Activated effector memory CD4-positive, alpha-beta T cell treated with Interleukin-2 at 50 U/mL for 16 hours (primary cell): ENCODE measurements at places on chromosomes 2 and 18.
A peak's percentile ranks its signal among the peaks of the same experiment; 100 is the strongest.

- no peak for DNase-seq
Observed at GRCh38 chr2:203949228-203949627, 12.7 kb downstream of the ICOS start.

- DNase-seq = no peak
Observed at GRCh38 chr2:239814861-239815601, 210.1 kb downstream of the NDUFA10 start.

GRCh38 chr18:56302156-56302555 is 336.2 kb downstream of the TXNL1 start:
- DNase-seq = no peak

GRCh38 chr2:61688369-61689334 is 150.5 kb upstream of the XPO1 start:
- DNase-seq = no peak

- DNase-seq = no peak
Observed at GRCh38 chr18:34493566-34494358, 216.3 kb upstream of the DTNA start.

DNA sequence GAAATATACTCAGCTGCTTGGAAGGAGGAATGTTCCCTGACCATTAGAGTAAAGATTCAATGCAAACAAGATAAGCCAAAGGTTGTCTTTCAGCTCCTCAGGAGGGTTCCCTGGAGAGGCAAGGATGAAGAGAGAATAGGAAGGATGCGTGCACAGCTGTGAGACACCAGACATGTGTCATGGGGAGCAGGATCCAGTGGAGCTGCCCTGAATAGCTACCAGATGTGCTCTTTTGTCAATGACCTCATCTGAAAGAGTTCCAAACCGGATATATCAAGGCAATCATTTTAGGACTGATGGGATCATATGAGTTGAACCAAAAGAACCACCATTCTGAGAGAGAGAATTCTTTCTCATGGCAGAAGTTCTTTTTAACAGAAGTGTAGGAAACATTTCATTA is 490.6 kb downstream of the IRS1 start:
- no peak for DNase-seq

GRCh38 chr2:16652296-16653082 is 13.1 kb downstream of the CYRIA start:
- DNase-seq = no peak

- DNase-seq = no peak
Observed at GRCh38 chr18:58640428-58640805, 11.5 kb upstream of the ALPK2 start.

- DNase-seq = no peak
Observed at GRCh38 chr2:241902357-241902991, 32.9 kb downstream of the RTP5 start.

- DNase-seq = no peak
Observed at GRCh38 chr2:226172939-226173338, 626.7 kb downstream of the IRS1 start.

GRCh38 chr18:44724105-44724778 is 43.6 kb downstream of the SETBP1 start:
- no peak for DNase-seq

DNA sequence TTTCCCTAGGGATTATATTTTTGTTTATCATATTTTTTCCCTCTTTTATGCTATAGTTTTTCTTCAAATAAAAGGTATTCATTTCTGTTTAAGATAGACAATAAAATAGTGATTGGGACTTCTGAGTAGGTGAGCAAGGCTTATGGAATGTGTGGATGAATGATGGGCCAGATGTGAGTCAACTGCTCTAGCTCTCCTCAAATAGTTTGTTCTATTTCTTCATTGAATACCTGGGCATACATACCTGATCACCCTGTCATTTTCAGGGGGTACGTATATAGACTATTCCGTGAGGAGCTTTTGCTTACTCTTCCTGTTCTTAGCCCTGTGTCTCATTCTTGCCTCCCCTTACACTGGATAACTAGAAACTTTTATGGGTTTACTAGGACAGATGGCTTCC is 41.9 kb downstream of the BABAM2 start:
- no peak for DNase-seq

DNA sequence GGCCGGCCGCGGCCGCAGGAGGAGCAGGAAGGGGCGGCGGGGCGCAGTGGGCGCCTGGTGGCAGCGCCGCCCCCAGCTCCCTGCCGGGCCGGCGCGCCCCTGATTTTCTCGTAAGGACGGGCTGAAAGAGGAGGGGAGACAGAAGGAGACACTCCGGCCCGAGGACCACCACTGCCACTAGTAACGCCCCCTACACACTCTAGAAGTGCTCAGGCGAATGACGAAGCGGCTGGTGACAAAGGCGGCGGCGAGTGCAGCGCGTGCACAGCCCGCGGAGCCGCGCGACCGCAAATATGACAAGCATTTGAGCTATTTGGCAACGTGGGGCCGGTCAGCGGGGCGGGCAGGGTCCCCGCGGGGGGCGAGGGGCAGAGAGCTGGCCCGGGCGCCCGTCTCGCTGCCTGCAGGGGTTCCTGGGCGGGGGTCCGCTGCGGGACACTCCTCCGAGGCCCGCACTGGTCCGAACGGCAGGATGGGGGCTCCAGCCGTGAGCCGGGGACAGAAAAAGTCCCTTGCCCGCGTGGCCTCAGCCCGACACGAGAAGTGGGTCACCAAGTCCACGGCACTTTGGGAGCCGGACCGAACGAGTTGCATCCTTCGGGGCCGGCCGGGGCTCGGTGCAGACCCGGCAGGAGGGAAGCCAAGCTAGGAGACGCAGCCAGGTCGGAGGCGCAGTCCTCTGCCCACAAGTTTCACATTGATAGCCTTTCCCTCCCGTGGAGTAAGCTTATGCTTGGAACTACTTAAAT is 524 bp upstream of the SERTAD2 start:
- DNase-seq = peak; percentile 51

DNA sequence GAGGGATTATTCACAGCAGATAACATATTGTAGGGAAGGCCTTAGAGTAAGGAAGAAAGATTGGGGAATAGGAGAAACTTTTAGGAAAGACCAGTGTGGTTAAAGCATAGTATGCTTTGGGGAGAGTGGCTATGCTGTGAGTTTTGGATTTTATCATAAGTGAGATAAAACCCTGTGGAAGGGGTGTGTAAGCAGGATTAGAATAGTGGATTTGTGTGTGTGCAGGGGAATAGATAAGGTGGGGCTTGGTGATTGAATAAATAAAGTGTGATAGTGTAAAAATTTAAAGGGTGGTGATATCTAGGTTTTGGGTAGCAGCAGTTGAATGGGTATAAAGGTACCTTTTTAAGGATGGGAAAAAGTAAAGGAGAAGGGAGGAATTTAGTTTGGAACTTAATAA is 137.7 kb downstream of the NCOA1 start:
- DNase-seq = no peak

GRCh38 chr2:113175042-113175628 is 1.4 kb downstream of the PSD4 start:
- peak; percentile 70 for DNase-seq

DNA sequence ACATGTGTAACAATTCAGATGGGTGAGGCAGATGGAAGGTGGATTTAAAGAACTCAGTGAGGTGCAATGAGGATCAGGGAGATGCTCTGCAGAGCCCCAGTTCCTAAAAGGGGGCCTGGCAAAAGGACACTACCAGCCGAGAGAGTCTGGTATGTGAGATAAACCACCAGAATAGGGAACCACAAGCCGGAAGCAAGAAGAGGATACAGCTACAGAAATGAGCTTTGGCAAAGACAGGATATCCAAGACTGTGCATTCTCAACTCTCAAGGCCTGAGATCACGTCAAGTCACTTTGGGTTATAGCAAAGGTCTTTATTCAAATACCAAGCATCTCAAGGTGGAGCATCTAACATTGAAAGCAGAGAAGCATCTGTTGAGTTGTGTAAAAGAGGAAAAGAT is 293.5 kb downstream of the ARHGAP15 start:
- DNase-seq = no peak

GRCh38 chr2:152565884-152566727 is 151.2 kb downstream of the PRPF40A start:
- no peak for DNase-seq

DNA sequence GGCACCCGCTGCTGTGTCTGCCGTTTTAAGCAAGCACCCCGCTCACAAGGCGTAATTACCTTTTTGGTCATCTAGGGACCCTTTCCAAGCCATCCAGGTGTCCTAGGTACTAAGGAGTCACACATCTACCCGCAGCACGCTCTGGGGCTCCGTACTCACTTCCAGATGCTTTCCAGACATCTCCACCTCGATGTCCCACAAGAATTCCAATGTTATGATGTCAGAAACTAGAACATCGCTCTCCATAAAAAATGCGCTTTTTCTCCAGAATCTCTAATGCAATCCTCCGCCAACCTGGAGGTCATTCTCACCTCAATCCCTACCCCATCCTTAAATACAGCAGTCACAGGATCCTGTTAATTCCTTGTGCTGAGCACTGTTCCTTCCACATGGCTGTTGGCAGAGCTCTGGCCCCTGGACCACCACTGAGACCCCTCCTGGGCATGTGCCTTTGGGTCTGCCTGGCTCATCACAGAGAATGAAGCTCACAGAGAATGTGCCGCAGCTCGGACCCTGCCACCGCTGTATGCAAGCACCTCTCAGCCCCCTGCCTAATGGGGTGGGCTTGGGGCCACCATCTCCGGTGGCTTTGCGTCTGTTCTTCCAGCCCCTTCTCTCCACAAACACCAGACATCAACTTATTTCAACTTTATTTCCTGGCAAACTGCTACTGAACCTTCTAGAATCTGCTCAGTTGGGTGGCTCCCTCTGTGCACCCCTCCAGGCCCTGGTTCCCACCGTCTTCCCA is 4.6 kb upstream of the PXDN start:
- DNase-seq = no peak

GRCh38 chr2:64179582-64180321 is 35.5 kb upstream of the PELI1 start:
- no peak for DNase-seq

- DNase-seq = no peak
Observed at GRCh38 chr2:112257575-112257974, 2.7 kb upstream of the ZC3H8 start.

DNA sequence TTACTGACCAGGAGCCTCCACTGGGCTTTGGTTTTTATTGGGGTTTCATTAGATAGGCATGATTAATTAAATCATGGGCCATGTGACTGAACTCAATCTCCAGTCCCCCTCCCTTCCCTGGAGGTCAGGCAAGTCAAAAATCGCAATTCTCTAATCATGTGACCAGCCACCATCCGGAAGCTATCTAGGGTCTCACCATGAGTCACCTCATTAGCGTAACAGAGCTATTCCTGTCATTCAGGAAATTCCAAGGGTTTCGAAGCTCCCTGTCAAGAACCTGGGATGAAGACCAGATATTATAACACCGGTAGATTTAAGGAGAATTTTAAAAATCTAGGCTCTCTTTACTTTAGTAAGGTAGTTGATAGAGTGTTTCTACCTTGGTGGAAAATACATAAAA is 180.3 kb upstream of the TCF4 start:
- DNase-seq = no peak

DNA sequence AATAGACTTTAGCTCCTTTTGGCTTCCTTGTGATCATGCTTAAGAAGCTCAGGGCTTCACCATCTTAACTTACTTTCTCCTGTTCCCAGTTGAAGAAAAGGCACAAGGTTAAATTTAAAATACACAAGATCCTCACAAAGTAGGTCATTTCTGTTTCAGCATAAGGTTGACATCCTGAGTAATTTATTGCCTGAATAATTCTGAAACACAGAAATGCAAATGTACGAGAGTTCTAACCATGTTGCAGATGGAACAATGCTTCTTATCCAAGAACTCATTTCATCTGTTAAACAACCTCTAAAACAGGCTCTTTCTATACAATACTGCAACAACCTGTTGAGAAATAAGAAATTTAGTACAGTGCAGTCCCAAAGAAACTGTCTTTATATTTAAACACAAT is 395.2 kb downstream of the BCL11A start:
- no peak for DNase-seq

GRCh38 chr2:236876642-236877041 is 209.0 kb upstream of the COPS8 start:
- no peak for DNase-seq

GRCh38 chr2:231683292-231684235 is 24.8 kb upstream of the PTMA start:
- DNase-seq = no peak

- DNase-seq = no peak
Observed at GRCh38 chr18:29153091-29153490, 976.2 kb upstream of the CDH2 start.

DNA sequence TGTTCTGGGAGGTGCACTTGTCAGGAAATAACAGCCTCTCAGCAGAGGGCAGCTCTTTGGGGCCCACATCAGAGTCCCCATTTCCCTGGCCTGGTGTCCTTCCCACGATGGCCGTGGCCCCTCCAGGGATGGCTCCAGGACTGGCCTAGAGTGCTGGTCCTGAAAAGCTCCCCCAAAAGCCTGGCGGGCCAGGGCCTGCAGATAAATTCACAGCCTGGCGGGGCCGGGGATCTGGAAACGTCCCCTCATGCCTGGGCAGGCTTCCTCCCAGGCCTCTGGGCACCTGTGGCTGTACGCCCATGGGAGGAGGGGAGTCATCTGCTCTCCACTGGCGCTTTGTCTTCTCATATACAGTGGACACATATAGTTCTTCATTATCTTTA is 52.6 kb upstream of the HS6ST1 start:
- no peak for DNase-seq

- no peak for DNase-seq
Observed at GRCh38 chr2:200786826-200787225, 24.9 kb upstream of the BZW1 start.

- no peak for DNase-seq
Observed at GRCh38 chr18:22846088-22846683, 86.9 kb upstream of the RBBP8 start.

DNA sequence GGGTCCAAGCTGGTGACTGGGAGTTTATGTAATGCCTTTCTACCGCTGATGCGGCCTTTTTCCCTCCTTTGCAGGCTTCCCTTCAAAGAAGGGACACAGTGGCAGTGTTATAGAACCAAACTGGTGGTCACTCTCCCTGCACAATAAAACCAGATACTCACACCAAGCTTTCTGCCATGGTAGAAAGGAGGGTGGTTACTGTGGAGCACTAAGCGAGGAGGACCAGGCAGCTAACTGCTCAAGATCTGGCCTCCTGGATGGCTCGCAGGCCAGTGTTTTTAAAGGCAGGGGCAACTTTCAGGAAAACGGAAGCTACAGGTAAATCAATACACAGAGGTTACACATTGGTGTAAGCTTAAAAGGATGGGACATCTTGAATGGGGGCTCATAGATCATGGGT is 89.4 kb downstream of the BIN1 start:
- no peak for DNase-seq

- no peak for DNase-seq
Observed at GRCh38 chr2:168482269-168482668, 26.2 kb downstream of the CERS6 start.

DNA sequence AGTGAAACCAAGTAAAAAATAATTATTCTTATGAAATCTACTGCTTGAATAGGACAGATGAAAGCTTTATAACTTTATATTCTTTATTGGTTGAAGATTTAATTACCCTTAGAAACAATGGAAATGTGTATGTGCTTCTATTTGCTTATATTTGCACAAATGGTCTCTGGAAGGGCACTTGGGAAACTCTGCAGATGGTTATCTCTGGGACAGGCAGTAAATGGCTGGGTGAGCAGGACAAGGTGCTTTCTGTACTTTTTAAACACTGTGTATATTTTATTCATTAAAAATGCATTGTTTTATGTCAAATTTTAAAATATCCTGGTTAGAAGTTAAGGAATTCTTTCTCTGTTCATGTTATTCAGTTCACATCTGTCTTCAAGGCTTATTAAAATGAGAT is 131.1 kb downstream of the LRRTM4 start:
- DNase-seq = no peak

- no peak for DNase-seq
Observed at GRCh38 chr2:45140675-45141074, 131.4 kb upstream of the SIX2 start.
